ENCODE measurements at places on chromosomes 5 and 9.

DNA sequence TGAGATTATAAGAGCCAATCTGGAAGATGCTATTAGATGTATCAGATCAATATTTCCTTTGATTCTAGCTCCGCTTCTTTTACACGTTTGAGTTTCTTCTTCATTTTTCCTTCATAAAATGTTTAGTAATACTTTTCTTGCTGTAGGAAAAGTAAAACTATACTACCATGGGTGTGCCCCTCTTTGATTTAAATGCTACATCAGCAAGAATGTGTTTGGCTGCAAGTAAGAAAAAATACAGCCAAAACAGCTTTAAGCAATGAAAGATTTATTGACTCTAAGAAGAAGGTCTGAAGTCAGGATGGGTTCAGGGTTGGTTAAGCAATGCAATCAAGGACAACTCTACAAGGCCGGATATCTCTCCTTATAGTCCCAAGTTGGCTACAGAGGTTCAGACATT is 126.4 kb downstream of the KCTD16 start:
- no peak for DNase-seq

DNA sequence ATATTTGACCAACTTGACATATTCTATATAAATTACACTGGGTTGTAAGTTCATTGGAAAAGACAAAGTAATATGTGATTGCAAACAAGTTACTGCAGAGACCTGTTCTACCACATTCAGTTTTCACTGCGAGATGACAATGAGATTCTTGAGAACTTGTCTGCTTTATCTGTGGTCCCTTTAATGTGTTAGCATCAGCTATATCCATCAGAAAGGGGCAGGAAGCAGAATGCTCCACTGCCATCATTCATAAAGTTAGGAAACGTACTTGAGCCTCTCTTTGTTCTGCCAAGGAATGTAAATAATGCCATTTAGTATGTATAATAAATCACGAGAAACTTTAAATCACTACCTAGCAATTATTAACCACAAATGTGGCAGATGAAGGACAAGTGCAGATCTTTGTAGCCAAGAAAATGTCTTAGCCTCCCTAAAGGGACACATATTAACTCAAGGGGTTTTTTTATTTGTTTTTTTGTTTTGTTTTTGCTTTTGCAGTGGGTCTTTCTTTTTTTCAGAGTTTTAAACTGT is 59.4 kb downstream of the GIN1 start:
- no peak for DNase-seq

DNA sequence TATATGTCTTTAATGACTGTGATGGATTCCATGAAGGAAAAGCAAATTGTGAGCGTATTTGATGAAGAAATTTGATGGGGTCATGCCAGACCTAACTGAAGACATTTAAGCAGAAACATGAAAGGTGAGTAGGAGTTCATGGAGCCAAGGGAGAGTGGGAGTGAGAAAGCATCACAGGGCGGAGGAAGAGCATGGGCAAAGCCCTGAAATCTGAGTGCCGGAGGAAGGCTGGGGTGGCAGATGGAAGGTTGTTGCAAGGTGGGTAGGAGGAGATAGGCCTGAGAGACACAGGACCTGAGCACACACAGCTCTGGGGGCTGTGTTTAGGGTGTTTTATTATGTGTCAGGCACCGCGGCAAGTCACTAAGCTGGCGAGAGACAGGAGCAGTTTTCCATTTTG is 100.3 kb upstream of the SPOCK1 start:
- DNase-seq: no peak

DNA sequence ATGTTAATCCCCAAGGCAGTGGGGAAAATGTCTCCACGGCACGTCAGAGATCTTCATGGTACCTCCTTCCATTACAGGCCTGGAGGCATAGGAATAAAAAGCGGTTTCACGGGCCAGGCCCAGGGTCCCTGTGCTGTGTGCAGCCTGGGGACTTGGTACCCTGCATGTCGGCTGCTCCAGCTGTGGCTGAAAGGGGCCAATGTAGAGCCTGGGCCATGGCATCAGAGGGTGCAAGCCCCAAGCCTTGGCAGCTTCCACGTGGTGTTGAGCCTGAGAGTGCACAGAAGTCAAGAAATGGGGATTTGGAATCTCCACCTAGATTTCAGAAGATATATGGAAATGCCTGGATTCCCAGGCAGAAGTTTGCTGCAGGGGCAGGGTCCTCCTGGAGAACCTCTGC is 508.9 kb upstream of the COX7C start:
- no peak for DNase-seq

DNA sequence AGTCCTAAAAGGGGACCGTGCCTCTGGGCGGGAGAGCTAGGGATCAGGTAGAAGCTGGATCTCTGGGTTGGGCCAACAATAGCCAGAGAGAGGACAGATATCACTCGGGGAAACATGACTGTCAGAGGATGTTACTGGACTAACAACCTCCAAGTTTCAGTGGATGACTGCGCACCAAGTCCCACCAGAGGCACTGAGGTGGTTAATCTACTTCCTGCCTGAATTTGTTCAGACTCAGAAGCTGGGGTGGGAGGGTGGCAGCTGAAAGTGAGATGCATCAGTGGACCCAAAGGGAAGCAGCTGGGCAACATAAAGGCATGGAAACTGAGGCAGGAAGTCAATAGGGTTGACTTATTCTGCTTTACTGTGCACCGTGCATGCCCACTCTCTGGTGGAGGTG is 130.1 kb upstream of the SLC44A1 start:
- no peak for DNase-seq

DNA sequence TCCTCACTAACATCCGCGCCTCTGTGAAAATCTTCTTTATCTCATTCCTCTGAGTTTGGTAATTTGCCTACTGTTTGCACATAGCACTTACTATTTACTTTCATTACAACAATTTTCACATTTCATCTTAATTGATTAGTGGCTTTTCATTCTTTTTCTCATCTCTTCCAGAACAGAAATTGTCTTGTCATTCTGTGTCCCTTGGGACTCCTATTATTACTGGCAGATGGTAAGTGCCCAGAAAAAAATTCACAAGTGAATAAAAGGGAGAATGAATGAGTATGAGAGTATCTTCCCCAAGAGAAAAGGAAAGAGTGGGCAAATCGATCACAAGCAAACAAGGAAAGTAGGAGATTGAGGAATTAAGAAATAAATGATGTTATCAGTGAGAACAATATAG is 876.1 kb downstream of the TLE4 start:
- no peak for DNase-seq

DNA sequence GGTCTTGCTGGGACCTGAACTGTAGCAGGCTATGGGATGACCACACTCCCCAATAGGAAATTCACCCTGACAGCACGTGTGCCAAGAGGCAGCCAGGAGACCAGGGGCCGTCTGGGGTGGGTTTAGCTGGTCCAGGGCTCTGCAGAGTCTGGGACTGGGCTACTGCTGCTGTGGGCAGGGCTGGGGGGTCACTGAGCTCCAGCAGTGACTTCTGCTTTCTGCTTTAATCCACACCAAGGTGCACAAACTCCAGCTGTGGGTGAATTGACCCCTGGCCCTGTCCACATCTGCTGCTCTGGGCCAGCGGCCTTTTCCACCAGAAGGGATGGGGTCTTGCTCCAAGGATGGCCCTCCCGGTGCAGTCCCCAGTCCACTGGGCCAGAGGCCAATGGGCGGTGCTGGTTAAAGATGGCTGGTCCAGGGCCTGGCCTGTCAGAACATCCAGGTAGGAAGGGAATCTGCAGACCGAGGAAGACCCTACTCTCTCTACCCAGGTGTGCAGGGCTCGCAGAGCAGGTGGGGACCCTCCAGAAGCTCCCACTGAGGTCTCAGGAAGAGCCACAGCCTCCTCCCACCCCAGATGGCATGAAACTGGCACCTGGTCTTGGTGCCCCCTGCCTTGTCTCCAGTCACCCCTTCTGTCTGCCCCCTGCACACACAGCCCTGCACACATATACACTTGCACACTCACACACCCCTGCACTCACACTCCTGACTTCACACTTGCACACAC is 28.0 kb downstream of the GLT6D1 start:
- no peak for DNase-seq

GRCh38 chr5:56262279-56262678 is 29.1 kb upstream of the ANKRD55 start:
- no peak for DNase-seq

- DNase-seq: peak; percentile 65
Measured at GRCh38 chr5:170120576-170120975, 14.9 kb downstream of the FOXI1 start.

DNA sequence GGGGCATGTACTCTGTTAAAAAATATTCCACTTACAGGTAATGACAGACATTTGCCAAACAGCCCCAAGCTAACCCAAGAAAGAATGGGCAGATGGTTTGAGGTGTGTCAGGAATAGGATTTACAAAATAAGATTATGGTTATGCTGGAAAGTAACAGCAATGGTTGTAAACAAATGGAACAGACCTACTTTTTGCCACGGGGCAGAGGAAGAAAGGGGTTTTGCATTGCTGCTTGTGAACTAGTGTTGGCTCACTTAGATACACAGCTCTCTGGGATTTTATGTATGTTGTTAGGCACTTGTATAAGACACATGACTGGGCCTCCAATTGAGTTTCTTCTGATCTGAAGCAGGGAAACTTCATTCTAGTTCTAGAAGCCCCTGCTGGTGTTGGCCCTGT is 191.5 kb upstream of the GDNF start:
- DNase-seq: no peak

DNA sequence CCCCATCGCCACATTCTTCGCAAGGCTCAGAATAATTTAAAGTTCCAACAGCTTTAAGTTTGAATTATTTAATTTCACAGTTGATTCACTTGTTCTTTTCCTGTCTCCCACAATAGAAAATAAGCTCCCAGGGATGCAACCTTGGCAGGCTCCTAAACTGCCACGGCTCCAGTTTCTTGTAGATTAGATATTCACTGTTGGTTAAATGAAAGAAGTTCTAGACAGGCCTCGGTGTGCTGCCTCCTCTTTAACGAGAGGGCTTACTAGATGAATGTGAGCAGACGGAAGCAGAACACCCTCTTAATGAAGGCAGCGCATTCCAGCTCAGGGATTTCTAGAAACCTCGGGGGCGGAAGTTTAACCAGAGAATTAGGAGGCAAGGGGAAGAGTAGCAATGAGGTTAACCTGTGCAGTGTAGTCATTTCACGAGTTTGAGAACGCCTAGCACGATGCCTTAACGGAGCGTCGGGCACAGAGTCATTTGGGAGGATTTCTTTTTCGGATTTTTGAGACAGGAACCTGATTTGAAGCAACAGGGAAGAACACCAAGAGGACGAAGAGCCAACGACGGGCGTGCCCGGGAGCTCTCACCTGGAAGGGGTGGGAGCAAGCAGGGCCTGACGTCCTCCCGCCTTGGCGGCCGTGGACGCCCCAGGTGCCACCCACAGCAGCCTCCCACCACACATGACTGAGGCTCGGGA is 637 bp upstream of the SMC5 start:
- DNase-seq: peak; percentile 48

DNA sequence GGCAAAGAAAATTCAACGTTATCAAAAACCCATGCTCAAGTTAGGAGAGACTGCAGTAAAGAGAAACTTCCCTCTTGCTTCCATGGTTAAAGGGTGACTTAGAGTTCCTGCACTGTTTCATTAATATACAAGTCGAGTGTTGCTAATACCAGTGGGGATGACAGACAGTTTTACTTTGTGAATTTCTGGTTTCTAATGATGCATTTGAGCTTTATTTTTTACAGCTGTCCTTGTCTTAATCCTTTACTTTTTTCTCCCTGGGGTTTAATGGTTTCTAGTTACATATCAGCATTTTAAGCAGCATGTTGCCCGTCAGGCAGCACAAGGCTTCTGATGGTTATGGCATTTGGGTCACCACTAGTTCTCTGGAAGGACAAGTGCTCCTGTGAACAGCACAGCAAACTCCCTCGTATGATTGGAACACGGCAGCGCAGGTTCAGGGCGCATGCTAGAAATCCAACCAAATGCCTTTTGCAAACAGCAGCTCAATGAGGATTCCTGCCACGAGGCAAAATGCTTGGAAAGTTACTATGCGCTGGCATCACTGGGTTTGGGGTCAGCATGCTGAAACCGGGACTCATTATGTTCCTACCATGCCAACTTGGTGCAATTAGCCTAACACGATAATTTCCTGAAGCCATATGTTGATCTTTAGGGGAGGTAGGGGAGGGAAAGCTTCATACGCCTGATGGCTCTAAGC is 463.8 kb downstream of the BNC2 start:
- no peak for DNase-seq

GRCh38 chr5:141941779-141942178 is 16.2 kb downstream of the PCDH12 start:
- no peak for DNase-seq

DNA sequence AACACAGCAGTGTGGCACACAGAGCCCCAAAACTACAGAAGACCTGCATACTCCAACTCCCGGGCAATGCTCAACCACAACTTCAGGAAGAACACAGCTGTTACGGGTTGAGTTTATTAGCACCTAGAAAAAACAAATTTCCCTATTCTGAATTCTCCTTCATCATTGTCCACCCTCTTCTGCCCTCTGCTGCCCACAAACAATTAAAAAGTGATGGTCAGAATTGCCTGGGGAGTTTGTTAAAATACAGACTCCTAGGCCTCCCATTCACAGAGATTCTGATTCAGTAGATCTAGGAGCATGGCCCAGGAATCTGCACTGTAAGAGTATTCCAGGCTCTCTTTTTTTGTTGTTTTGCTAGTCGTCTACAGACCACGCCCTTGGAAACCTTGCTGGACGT is 310.6 kb downstream of the NDUFS4 start:
- DNase-seq: peak; percentile 40

GRCh38 chr5:64213011-64213410 is 47.4 kb downstream of the RNF180 start:
- DNase-seq: peak; percentile 31

- no peak for DNase-seq
Measured at GRCh38 chr5:176169393-176170063, 68.7 kb upstream of the SIMC1 start.

DNA sequence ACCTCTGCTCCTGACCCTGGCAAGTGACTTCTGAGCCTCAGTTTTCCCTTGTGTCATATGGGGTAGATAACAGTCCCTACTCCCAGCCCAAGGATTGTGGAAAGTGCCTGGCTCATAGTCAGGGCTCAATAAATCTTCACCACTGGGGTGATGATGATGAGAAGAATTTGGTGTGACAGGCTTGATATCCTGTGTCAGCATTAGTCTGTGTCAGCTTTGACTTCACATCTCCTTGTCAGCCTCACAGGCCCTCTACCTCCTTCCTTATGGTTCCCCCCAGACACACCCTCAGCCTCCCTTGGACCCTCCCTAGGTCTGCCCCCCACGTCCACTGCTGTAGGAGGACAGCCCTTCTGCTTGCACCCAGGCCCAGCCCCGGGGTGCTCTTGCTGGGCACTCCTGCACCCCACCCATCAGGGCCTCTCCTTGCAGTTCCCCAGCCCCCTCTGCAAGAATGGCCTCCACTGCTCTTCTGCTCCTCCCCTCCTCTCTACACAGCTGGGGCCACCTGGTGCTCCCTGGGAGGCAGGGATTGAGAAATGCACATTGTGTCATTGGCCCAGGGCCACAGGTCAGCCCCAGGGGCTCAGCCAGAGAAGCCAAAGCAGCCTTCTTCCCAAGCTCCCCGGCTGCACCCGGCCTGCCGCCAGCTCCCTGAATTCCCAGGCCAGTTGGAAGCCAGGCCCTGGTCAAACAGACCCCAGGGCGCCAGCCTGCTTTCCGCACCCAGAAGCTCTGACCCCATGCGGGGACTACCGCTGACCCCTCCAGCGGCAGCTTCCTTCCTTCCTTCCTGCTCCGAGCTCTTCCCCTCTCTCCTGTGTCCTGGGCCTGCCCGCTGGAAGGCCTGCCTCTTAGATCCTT is 7.7 kb downstream of the FGFR4 start:
- DNase-seq: peak; percentile 92
